ENCODE measurements at places on chromosomes 1 and 21.

DNA sequence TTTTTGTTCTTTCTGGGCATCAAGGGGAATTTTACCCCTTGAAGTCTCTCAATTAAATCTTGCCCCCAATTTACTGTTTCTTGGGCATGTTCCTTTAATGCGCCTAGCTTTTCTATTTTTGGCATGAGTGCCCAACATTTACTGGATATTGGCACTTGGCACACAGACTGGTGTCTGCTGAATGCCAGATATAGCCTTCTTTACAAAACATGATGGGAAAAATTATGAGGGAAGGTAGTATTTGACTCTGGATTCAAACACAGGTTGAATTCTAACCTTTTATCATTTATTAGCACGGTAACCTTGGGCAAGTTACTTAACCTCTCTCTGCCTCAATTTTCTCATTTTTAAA is 88.3 kb upstream of the GPR52 start:
- DNase-seq = no peak

DNA sequence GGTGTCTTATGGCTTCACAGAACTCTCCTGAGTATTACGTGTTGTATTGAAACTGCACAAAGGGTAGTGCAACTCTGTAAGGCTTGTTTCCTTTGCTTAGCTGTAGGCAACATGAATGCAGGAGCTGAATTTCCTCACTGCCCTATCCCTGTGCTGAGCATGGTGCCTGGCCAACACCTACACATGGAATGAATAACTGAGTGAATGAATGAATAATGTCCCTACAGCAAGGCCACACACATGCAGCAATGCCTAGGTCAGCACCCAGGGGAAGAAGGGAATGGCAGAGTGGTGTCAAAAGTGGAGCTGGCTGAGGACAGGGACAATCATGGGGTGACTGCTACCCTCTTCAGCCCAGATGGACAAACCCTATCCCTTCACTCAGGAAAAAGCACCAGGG is 655.9 kb downstream of the PTPRU start:
- no peak for DNase-seq

GRCh38 chr1:220511785-220512184 is 16.2 kb upstream of the MARK1 start:
- no peak for DNase-seq

DNA sequence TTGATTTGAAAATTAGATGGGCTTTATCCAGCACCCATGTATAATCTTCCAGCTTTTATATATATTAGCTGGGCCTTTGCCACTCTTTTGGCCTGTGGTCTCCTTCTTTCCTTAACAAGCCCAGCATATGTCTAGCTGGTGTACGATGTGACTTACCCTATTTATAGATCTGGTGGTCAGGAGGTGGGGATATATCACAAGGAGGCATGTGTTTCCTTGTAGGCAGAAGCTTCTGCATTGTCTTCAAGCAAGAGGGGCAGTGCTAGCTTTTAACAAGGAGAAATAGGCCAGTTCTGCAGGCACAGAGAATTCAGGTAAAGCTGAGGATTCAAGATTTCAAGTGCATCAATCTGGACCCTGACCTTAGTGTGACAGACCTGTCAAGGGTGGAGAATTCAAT is 38.0 kb upstream of the DNASE2B start:
- no peak for DNase-seq

- no peak for DNase-seq
Measured at GRCh38 chr1:6880951-6881690, 95.9 kb downstream of the CAMTA1 start.

DNA sequence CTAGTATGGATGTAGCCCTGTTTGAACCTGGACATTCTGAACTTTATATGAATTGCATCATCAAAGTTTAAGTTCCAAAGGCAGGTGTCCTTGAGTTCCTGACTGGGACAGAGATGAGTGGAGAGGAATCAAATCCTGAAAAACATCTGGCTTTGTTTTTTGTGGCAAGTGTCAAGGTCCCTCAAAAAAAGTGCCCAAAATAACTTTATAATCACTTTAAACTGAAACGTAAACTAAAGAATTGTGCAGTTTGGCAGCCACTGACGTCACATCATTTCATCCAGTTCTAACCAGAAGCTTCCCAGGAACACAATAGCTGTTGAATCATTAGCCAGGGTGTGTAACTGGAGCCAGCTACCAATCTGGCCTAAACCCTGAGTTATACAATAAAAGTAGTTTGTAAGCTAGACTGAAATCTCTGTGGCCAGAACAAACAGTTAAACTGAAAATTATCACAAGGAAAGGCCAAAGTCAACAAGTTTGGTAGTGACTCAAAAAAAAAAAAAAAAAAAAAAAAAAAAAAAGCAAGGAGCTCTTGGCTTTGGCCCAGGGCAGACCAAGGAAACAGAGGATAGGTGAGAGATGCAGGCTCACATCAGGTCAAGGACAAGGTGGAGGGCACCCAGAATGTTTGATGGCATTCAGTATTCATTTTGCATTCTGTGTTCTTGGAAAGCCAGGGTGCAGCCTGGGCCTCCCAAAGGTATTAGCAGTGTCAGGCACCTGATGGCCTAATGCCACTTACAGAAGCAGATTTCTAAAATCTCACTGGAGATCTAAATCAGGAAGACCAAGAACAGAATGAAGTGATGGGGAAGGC is 74.3 kb downstream of the TNFSF18 start:
- DNase-seq = no peak

DNA sequence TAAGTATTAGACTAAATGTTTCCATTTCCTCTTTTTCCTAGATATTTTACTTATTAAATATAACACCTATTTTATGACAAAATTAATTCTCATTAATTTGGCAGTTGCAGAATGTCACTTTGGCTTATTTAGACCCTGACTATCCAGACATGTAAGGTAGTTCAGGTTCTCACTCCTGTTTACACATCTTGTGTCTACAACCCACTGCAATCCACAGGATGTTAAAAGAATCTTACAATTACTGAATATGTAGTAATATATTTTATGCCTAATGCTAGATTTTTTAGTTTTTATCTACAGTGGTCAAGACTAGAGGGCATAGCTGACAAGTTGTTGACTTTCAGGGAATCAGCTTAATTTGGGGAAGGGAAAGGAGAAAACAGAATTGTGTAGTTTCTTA is 346.7 kb downstream of the USP25 start:
- DNase-seq = no peak

GRCh38 chr1:9888886-9889285 is 21.2 kb downstream of the CTNNBIP1 start:
- no peak for DNase-seq

- DNase-seq = peak; percentile 64
Measured at GRCh38 chr1:152052606-152053005, 15.8 kb upstream of the S100A11 start.

DNA sequence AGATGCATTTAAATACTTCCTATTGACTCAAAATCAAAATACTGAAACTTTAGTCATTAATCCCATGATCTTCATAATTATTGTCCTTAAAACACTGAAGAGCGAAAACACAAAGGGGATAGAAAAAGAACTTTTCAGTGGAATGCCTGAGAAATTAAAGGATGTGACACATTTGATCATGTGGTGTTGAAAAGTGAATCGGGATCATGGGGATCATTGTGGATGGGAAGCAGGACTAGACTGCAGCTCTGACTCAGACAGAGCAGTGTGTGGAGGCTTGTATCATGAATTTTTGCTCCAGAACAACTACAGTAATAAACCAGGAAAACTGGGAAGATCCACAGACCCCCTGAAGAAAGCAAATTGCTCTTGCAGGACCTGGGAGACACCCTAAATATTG is 161.1 kb upstream of the CXADR start:
- no peak for DNase-seq

All from right renal cortex interstitium (tissue), 3 donors.